ENCODE measurements at places on chromosomes 5 and 9.

DNA sequence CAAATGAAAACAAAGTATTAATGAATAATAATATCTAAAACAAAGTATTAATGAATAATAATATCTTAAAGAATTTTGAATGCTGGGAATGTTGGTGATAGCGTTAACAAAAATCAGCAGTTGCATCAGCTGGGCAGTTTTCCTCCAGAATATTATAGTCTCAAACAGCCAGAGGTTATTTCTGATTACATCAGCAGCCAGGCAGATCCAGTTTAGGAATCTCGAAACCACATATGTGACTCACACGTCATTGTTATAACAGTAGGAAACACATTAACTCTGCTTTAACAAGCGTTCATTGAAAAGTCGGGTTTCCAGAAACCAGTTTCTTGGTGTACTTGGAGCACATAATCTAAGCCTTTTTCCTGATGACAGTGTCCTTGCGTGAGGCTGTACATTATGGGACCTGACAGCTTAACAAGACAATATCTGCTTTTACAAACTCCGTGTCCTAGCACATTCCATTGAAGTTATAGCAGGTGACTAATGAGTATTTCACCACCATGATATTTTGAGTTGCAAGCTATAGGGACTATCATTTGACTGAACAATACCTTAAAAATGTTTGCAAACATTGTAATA is 559.5 kb upstream of the KLF4 start:
- H3K36me3 ChIP-seq: no peaks in the 10 kb centered on the region
- no peak overlapping the region for H3K4me3 ChIP-seq
- no peaks in the 10 kb centered on the region for H3K27me3 ChIP-seq
- no peaks in the 10 kb centered on the region for H3K4me1 ChIP-seq
- DNase-seq: no peak

DNA sequence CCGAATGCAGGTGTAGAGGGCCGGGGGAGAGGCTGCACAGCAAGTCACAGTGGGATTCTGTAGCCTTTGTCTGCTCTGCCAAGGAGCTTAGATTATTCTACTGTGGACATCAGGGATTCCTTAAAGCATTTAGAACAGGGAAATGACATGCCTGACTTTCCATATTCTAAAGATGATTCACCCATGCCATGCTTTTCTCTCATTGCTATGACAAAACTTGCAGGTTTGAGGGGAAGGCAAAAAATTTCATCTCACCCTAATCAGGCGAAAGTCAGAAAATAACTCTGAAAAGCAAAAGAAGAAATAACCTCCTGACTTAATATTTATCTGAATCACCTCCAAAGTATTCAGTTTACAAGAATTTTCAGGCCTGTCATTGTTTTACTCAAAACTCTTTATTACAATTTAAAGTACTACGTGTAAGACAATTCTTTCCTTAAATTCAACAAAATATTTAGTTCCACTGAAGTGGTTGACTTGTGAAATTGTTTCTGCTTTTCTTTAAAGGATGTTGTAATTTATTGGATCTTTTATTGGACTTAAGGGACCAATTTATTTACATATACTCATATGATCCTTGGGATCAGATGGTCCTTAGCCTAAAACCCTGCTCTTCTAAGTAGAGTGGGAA is 30.0 kb upstream of the GAS1 start:
- DNase-seq: no peak
- no peaks in the 10 kb centered on the region for H3K36me3 ChIP-seq
- no peak overlapping the region for H3K27ac ChIP-seq
- no peak overlapping the region for H3K4me3 ChIP-seq

DNA sequence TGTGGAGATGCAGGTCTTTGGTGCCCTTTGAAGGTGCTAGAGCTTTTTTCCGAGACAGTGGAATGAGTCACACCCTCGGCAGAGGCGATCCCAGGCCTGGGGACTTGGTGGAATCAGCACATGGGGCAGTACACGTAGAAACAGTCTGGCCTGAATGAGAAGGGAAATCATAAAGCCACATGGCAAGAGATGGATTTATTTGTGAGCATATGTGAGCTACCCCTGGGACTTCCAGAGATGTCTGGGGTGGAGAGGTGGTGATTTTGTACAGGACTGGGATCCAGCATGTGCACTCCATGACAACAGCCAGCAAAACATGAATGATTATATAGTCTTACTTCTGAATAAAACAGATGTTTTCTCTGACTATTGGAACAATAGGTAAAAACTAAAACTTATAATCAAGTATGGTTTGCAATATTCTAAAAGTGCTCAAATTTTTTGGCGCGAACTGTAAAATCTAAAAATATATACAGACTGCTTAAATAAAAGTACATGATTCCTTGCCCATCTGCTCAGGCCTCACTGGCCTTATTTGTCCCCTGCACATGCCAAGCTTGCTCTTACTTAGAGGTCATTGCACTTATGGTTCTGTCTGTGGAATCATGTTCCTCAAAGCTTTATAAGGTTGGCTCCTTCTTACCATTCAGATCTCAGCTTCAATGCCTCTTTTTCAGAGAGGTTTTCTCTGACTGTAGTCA is 54.7 kb upstream of the SMARCA2 start:
- no peaks in the 10 kb centered on the region for H3K4me1 ChIP-seq
- H3K27me3 ChIP-seq: peaks cover 11% of the 10 kb centered on the region
- no peaks in the 10 kb centered on the region for H3K36me3 ChIP-seq
- no peak for DNase-seq
- no peak overlapping the region for H3K4me3 ChIP-seq

GRCh38 chr5:126460459-126460858 is 37.2 kb downstream of the GRAMD2B start:
- DNase-seq: no peak
- H3K4me3 ChIP-seq: no peak overlapping the region
- no peaks in the 10 kb centered on the region for H3K36me3 ChIP-seq
- H3K27ac ChIP-seq: no peak overlapping the region

DNA sequence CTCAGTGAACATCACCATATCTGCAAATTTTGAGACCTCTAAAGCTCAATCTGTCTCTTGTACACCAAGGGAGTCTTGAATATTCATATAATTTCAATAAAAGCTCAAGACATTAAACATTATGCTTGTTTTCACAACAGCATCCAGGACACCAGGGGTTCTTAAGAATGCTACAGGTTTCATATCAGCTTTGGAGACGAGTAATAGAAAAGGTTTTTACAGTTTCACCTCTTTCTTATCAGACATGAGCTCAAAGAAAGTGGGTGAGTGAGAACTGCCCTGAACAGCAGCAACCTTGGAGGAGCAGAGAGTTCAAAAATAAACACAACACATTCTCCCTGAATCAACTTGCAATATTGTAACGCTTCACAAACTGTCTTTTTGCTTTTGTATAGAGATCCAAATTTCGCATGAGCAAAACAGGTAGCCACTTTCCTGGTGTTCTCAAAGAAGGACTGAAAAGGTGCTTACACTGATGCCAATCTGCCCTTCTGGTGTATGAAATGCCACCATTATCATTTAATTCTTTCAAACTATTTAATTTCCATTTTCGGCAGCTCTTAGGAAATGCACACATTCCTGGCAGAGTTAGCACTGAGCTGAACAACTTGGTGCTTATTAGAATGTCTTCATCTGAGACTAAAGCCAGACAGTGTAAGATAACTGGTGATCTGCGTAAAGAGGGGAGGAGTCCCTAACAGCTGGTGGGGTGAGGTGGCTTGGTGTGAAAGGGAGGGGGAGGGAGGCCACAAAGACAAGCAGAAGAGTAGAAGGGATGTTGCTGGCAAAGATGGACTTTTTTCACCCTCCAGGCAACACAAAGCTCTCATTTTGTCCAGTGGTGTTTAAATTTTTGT is 535.3 kb downstream of the PDE4D start:
- no peak overlapping the region for H3K4me3 ChIP-seq
- H3K27ac ChIP-seq: no peak overlapping the region
- DNase-seq: no peak
- H3K4me1 ChIP-seq: no peaks in the 10 kb centered on the region
- H3K27me3 ChIP-seq: peaks cover 39% of the 10 kb centered on the region
- H3K36me3 ChIP-seq: no peaks in the 10 kb centered on the region

DNA sequence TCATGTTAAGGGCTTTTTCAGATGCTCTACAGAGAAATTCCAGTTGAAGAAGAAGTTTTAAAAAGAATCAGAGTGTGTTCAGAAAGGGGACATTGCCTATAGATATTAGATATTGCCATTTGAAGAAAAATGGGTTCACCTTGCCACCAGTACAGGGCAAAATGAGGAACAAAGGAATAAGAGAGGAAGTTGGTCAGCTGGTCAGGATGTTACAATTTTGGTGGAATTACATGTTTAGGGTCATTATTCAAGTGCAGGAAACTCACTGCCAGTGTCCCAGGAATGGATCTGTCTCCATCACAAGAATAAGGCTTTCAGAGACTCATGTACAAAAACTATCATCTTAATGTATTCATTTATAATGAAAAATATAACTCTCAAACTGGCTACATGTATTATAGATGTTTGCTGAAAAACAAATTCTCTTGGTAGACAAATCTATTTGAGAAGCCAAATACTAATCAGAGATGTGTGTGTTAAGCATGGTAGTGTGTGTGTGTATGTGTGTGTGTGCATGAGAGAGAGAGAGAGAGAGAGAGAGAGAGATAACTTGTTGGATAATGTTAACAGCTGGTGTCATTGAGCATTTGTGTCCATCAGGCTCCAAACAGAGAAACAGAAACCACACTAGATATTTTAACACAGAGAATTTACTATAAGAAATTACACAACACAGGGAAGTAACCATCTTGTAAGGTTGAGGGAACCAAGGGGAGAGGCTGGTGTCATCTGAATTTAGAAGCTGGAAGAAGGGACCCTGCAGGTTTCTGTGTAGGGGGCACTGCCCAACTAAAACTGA is 5.0 kb upstream of the C1QTNF3 start:
- DNase-seq: no peak
- H3K27me3 ChIP-seq: no peaks in the 10 kb centered on the region
- H3K4me1 ChIP-seq: no peaks in the 10 kb centered on the region

GRCh38 chr9:133592731-133593409 is 16.3 kb downstream of the FAM163B start:
- peaks cover 6% of the 10 kb centered on the region for H3K36me3 ChIP-seq
- H3K27ac ChIP-seq: no peak overlapping the region
- no peaks in the 10 kb centered on the region for H3K4me1 ChIP-seq
- no peak overlapping the region for H3K4me3 ChIP-seq
- no peak for DNase-seq

- H3K27me3 ChIP-seq: no peaks in the 10 kb centered on the region
- DNase-seq: no peak
- no peak overlapping the region for H3K27ac ChIP-seq
- H3K4me1 ChIP-seq: no peaks in the 10 kb centered on the region
- H3K36me3 ChIP-seq: no peaks in the 10 kb centered on the region
Observed at GRCh38 chr5:93358176-93358575, 222.8 kb downstream of the NR2F1-AS1 start.

Measured in activated CD8-positive, alpha-beta memory T cell treated with anti-CD3 and anti-CD28 coated beads, Interleukin-2, amount 10 ng/mL, durations not matched to agents 7 days and 5 days (primary cell).